Fibroblast of skin of scalp (primary cell): ENCODE measurements at places on chromosomes 13 and 19.

GRCh38 chr13:25494698-25495411 is 123.1 kb downstream of the ATP8A2 start:
- DNase-seq: no peak

GRCh38 chr13:103002279-103002678 is 63.9 kb downstream of the SLC10A2 start:
- DNase-seq: no peak

DNA sequence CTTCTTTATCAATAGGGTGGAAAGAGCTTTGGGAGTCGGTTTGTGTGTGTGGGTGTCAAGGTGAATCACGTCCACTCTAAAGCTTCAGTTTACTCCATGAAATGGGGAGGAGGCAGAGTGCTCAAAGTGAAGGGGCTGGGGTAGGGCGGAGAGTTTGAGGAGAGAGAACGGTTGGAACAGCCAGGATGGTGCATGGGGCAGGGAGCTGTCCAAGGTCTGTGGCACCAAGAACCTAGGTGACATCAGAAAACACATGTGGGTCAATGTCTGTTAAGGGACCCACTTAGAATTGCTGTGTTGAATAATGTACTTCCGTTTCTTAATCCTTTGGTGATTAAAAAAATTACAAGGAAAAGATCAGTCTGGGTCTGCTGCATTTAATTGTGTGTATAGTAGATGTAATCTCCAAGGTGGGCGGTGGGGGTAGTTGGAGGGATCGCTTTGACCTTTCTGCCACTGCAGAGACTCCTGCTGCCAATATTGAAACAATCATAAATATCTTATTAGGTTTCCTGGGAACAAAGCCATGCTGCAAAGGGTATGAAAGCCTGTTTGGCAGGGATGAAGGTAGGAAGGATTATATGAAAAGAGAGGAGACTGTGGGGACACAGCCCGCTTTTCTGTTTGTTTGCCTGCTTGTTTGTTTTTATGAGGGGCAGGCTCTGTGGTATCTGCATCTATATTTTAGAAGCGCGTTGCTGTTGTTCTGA is 122.3 kb downstream of the ATP8A2 start:
- DNase-seq: no peak

DNA sequence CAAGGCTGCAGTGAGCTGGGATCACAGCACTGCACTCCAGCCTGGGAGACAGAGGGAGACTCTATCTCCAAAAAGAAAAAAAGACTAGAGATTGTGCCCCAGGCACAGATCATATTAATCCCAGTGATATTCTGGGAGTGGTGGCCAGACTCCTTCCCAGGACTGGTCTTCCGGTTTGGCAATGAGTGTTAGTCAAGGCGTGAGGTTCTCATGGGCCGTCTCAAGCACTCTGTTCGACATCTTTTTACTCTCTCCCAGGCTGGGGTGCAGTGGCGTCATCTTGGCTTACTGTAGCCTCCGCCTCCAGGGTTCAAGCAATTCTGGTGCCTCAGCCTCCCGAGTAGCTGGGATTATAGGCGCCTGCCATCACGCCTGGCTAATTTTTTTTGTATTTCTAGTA is 5.3 kb upstream of the DPRX start:
- DNase-seq: no peak

DNA sequence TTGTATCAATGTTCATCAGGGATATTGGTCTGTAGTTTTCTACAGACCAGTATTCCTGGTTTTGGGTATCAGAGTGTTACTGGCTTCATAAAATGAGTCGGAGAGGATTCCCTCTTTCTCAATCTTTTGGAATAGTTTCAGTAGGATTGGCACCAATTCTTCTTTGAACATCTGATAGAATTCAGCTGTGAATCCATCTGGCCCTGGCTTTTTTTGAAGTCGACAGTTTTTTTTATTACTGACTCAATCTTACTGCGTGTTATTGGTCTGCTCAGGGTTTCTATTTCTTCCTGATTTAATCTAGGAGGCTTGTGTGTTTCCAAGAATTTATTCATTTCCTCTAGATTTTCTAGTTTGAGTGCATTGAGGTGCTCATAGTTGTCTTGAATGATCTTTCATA is 11.4 kb downstream of the TEX26 start:
- no peak for DNase-seq

DNA sequence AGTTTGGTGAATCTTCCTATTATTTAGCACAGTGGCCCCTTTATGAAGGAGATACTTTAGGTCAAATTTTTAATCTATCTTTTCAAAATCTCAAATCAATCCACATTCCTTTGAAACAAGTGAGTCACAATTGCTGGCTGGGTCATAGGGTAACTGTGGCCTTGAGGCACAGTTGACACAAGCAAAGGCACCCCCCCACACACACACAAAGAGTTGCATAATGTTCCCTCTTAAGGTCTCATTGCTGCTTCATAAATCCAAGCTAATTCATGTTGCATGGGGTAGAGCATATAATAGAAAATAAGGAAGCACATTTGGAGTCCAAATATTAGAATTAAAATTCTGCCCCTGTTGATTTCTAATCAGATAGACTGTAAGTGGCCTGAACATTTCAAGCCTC is 171.5 kb downstream of the DLEU7 start:
- peak; percentile 35 for DNase-seq

- DNase-seq: no peak
Measured at GRCh38 chr19:53078668-53079067, 24.6 kb downstream of the ZNF160 start.

DNA sequence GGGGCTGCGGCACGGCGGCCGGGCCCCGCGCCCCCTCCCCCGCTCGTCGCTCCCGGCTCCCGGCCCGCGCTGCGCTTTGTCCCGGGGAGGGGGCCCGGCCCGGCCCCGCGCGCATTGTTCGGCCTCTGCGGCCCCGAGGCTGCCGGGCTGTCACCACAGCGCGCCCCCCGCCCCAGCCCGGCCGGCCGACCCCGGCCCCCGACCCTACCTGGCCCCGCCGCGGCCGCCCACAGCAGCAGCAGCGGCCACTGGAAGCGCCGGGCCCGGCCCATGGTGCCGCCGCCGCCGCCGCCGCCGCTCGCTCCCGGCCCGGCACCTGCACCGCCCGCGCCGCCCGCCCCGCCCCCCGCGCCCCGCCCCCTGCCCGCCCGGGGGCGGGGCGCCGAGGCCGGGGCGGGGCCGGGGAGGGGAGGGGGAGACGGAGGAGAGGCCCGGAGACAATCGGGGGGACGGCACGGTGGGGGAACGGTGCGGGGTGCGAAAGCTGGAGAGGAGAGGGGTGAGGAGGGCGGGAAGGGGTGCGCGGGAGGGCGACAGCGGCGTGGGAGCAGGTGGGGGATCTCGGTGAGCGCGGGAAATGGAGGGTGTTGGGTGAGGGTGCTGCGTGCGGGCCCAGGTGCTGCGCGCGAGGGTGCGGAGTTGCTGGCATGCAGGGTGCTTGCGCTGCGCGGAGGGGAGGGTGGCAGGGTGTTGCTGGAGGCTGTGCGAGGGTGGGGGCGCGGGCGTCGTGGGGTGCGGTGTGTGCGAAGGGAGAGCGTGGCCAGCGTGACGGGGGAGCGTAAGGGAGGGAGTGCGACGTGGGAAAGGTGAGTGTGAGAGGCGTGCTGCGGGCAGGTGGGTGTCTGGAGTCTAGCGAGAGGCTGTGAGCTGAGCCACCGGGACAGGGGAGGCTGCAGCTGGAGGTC is at the start of gene CADM4:
TSS of gene CADM4 (minus strand) at position 332 of the 905 bp plus-strand sequence. CDS start at position 272, 60 bp downstream.
- no peak for DNase-seq

DNA sequence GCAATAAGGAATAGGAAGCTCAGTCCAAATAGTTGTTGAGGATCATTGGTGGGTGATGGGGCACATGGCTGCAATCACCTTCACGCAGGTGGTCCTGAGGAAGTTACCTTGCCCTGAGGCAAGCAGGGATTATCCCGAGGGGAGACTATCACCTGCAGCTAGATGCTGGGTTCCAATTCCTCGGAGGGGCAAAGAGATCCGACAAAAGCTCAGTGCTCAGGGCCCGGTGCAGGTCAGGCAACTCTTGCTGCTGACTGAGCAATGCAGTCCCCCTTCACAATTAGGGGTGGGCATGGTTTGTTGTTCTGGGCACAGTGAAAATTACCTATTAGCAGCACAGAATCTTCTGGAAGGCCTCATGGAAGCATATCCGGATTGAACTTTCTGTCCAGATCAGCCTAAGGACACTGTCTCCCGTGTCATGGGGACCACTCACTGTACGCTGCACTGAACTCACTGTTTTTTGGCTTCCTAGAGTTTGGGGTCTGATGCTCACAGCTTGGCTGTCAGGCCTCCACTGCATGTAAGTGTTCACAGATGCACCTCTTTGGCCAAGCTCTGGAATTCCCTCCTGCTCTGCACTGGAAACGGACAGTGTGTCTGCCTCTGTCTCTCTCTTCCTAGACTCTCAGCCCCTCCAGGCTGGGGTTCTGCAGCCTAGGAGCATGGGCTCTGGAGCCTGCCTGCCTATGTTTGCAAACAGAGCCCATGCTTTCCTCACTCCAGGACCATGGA is 372.7 kb downstream of the ZNF536 start:
- no peak for DNase-seq

- DNase-seq: no peak
Measured at GRCh38 chr13:113015826-113016525, 47.0 kb downstream of the MCF2L start.
